ENCODE measurements at places on chromosomes 3 and 15.

DNA sequence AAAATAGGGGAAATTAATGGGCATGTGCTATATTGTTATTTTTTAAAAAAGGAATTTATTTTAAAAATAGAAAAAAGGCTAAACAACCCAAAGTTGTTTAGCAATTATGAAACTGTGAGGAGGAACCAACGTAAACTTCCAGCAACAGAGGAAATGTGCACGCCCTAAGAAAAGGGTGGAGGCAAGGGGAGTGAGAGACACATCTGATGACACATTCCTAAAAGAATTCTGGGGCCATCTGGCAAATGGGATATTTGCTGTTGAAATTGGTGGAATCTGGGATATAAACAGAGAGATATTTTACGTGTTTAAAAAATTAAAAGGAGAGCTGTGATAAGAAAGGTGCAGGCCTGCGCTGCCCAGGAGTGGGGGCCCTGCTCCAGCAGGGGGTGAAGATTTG lies 50.8 kb upstream of the MUC13 start:
- DNase-seq = no peak

- no peak for DNase-seq
These were observed 22.8 kb downstream of the GAP43 start for GRCh38 chr3:115646027-115646690.

- no peak for DNase-seq
These were observed 6.2 kb upstream of the CCDC80 start for GRCh38 chr3:112647122-112647521.

- no peak for DNase-seq
These were observed 219.3 kb downstream of the ZBBX start for GRCh38 chr3:167160781-167161180.
